Umbilical cord (tissue), 2 donors: ENCODE measurements at places on chromosomes 3 and 15. TPM values are rescaled to one million over a fixed set of nuclear protein-coding genes. Genes with fewer than 3 reads are reported as not detected.

GRCh38 chr3:171383206-171384018 is 76.8 kb downstream of the TNIK start:
- no peak for DNase-seq

- no peak for DNase-seq
Measured at GRCh38 chr15:85412956-85413854, 32.8 kb downstream of the AKAP13 start.

DNA sequence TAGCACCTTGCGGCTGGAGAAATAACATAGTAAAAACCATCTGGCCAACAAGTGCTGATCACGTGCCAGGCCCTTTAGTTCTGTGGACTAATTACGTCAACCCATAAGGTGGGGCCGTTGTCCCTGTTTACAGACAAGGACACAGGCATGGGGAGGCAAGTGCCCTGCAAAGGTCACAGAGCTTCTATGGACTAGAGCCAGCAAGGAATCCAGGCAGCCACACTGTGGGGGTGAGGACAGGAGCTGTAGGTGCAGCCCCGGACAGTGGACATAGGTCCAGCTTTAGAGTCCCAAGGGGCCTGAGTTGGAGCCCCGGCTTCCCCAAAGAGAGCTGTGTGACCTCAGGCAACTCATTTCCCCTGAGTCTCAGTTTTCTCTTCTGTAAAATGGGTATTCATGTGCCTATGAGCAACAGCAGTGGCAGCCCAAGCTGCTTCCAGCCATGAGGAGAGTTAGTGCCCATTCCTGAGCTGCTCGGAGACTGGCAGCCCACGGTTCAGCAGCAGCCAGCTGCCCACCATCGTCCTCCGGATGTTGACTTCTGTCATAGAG is 13.9 kb downstream of the CHST13 start:
- no peak for DNase-seq

GRCh38 chr15:52199271-52199670 is 8.1 kb upstream of the GNB5 start:
- DNase-seq, result no peak

DNA sequence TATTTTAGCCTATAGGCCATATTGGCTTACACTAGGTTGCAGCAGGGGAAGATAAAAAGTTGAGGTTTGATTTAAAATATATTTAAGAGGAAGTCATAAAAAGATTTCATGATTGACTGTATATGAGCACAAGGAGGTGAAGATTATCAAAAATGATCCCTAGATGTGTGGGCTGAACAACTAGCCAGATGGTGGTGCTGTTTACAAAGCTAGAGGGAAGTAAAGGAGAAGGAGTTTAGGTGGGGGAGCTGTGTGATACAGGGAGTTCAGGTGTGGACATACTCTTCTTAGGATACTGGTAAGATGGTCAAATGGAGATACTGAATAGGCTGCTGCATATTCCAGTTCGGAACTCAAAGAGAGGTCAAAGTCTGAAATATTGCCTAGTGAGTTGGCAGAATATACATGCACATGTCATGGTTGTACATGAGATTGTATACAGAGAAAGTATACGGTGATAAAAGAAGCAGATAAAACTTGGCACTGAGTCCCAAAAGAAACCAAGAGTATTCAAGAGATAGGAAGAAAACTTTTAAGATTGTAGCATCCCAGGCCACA is 727.8 kb downstream of the NLGN1 start:
- peak; percentile 15 for DNase-seq

- no peak for DNase-seq
Measured at GRCh38 chr15:36331531-36332275, 247.7 kb upstream of the CDIN1 start.

SLC51A gene
- 7.9 TPM for total RNA-seq

DNA sequence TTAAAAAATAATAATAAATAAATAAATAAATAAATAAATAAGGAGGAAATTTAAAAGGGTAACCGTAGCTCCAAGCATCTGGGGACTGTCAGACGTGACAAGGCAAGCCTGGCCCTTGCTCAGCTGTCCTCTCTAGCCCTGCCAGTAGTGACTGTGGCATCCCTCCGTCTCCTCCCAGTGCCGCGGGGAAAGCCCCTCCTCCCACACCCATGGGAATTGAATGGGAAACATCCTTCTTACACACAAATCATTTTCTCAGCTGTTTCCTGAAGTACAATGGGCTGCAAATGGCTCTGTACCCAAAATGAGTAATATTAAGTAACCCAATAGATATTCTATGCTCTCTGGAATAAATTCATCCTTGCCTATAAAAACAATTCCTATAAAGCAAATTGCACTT is 101.6 kb upstream of the RAD18 start:
- DNase-seq, result no peak

ARID3B gene
- 12.5 TPM for total RNA-seq

GRCh38 chr15:92170897-92171296 is 222.8 kb upstream of the ST8SIA2 start:
- no peak for DNase-seq

DNA sequence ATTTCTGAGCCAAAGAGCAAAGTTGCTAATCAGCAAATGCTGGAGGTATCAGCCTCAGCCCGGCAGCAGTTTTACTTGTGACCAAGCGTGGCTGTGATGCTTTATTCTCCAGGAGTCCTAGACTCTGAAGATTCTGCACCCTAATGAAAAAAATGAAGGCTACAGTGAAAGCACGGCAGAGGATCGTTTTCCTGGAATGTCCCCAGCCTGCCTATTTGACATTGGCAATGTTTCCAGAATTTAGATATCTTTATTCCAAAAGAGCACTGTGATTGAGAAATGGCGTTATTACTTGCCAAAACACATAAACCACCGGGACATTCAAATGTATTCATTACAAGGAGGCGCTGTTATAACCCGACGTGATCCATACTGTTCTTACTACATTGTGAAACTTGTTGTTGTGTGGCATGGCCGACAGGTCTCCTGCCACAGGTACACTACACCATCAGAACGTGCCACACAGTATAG is 263.8 kb downstream of the SLCO3A1 start:
- peak; percentile 42 for DNase-seq

LRRC34 gene
- 22.4 TPM for total RNA-seq

TRPM1 gene
- 6.0 TPM for total RNA-seq

DNA sequence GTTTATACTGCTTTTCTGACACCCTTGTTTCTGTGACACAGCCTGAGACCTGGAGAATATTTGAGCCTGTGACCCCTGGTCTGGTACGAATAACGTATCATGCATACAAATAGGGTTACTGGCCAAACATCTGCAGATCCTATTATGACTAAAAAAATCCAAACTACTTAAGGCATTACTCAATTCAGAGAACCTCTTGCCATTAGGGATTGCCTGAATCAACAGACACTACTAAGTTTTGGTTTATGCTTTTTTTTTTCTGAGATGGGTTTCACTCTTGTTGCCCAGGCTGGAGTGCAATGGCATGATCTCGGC is 35.4 kb downstream of the OSBPL10 start:
- DNase-seq, result peak; percentile 47

DNA sequence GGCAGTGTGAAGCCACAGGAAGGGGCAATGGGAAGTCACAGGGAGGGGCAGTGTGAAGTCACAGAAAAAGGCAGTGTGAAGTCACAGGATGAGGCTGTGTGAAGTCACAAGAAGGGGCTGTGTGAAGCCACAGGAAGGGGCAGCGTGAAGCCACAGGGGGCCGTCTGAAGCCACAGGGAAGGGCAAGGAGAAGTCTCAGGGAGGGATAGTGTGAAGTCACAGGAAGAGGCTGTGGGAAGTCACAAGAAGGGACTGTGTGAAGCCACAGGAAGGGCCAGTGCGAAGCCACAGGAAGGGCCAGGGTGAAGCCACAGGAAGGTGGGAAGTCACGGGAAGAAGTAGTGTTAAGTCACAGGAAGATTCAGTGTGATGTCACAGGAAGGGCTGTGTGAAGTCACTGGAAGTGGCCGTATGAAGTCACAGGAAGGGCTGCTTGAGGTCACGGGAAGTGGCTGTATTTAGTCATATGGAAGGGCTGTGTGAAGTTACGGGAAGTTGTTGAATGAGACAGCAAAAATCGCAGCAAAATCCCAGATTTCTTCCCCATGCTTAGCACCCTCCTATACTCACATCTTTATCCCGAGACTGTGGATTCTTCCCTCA is 38.6 kb downstream of the GASK1A start:
- no peak for DNase-seq

DNA sequence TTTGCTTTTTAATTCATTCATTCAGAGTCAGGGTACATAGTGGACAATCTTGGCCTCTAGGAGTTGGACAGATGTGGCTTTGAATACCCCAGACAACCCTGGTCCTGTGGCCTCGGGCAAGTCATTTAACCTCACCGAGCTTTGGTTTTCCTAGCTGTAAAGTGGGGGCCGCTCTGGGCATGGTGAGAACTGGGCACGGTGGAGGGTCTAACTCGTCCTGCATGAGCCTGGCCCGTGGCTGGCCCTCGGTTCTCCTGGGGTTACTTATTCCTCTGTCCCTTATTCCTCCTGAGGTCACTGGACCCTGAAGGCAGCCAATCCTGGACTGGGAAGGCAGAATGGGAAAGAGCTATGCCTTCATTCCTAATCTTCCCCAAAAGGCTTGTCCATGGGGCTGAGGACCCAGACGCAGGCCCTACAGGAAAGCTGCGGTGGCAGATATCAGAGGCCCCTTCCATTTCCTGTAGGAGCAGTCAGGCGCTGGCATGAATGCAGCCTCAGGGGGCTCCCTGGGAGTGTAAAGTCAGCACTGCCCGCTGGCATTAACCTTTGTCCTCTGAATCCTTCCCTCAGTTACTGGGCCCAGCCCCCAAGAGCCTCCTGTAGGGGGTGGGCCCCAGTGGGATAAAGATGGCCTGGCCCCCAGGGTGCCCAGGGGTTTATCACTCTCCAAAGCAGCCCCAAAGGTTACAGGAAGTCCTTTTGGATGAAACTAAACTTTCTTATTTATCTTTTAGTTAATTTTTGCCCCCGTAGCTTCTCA is 17.9 kb upstream of the SEC13 start:
- DNase-seq, result no peak

- no peak for DNase-seq
Measured at GRCh38 chr15:62071711-62072308, 5.0 kb downstream of the C2CD4A start.

DNA sequence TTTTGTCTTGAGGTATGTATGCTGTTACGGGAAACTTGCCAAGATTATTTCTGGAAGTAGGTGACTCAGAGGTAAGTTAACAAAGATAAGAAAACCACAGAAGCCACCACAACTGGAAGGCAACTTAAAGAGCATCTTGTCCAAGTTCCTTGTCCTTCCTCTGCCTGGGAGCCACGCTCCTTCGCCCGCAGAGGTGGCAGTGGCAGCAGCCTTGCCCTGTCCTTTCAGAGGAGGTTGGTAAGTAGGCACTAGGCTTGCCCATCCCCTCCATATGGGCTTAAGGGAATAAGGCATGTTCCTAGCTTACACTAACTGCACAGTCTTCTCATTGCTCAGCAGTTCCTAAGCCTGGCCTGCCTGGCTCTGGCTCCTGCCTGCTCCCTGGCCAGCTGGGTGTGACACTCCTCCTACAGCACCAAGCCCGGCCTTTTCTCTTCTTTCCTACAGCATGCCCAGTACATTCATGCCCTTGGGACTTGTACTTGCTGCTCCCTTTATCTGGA is 48.0 kb upstream of the RAB6B start:
- DNase-seq, result peak; percentile 22

GRCh38 chr3:188197388-188197847 is 43.5 kb downstream of the LPP start:
- no peak for DNase-seq
